SHP77 treated with DMSO at 0.1 percent for 48 hours (cell line): ENCODE measurements at places on chromosomes 3 and 15.

DNA sequence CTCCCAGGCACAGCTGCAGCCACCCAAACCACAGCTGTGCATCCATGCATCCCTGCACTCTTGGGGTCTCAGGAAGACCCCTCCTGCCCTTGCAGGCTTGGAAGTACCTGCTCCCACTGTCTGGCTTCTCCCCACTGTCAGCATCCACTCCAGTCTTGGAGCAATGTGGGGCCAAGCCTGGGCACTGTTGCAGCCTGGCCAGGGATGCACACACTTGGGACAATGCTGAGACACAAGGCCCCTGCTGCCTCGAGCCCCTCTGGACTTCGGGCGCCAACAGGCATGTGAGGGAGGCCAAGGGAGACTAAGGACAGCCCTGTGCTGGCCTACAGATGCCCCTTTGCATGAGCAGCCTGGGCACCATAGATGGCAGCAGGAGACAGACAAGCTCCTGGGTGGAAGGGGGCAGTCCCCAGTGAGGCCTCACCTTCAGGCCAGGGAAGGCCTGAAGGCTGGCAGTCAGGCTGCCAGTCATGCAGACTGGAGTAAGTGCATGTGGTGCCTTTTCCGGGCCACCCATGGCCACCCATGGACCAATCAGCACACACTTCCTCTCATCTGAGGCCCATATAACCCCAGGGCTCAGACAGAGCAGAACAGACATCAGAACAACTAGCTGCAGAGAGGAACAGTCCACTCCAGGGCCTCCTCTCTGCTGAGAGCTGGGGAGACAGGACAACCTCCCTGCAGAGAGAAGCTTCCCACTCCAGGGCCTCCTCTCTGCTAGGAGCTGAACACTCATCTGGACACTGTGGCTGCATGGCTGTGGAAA lies 219.0 kb downstream of the VGLL3 start:
- DNase-seq: no peak

GRCh38 chr3:46615050-46615775 lies 2.9 kb downstream of the FAM240A start:
- no peak for DNase-seq

GRCh38 chr3:11155341-11156025 lies 1.2 kb downstream of the HRH1 start:
- no peak for DNase-seq

- DNase-seq: no peak
These were observed 530.5 kb downstream of the FHIT start for GRCh38 chr3:60720736-60721135.

- DNase-seq: no peak
These were observed 96.0 kb downstream of the CCNL1 start for GRCh38 chr3:157063926-157064325.

DNA sequence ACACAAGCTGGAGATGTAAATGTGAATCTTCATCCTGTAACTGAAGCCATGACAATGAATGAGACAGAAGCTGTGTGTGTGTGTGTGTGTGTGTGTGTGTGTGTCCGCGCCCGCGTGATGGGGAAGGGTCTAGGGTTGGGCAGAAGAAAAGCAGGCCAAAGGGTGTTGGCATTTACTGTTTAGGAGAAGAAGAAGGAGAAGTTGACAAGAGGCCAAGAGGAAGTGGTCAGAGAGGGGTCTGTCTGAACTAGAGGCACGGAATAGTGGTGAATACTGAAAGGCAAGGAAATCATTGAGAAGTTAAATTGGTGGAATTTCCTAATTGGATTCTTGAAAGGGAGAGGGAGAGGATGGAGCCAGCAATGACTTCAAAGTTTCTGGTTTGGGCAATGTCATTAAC lies 5.6 kb upstream of the NCEH1 start:
- DNase-seq: no peak
